ENCODE measurements at places on chromosomes 16 and 17.

GRCh38 chr16:77297996-77298395, 98.8 kb downstream of the SYCE1L start:
- no peak for DNase-seq

DNA sequence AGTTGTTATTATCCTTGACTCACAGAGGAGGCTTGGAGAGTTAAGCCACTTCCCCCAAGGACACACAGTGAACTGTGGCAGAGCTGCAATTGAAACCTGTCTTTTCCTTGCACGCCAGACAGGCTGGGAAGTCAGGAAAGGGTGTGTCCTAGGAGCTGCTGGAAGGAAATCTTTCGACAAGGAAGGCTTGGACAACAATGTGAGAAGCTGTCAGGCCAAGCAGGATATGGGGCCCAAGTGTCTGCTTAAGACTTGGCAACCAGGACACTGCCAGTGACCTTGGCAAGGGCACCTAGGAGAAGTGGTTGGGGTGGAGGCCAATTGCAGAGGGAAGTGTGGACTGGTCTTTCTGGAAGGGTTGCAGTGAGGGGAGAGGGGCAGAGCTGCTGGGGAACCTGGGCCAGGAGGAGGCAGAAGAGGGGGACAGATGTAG, 2.1 kb upstream of the CAMKK1 start:
- DNase-seq = no peak

DNA sequence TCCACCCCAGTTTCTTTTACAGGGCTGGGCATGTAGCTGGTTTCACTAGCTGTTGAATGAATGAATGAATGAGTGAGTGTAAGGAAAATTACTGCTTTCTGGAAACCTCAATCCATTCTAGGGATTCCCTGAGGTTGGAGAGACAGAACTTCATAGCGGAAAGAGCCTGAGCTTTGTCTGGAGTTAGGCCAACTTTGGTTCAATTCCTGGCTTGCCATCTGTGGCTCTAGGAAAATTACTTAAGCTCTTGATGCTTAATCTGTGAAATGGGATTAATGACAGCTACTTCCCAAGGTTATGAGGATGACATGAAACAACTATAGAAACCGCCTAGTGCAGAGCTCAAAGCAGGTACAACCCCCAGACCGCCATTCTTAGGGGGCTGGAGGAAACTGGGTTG, 76.3 kb upstream of the AXIN2 start:
- DNase-seq = no peak

- DNase-seq = no peak
Observed at GRCh38 chr16:4760221-4760910, 6.6 kb downstream of the ZNF500 start.

- DNase-seq = no peak
Observed at GRCh38 chr17:73342050-73342522, 30.3 kb upstream of the CDC42EP4 start.

DNA sequence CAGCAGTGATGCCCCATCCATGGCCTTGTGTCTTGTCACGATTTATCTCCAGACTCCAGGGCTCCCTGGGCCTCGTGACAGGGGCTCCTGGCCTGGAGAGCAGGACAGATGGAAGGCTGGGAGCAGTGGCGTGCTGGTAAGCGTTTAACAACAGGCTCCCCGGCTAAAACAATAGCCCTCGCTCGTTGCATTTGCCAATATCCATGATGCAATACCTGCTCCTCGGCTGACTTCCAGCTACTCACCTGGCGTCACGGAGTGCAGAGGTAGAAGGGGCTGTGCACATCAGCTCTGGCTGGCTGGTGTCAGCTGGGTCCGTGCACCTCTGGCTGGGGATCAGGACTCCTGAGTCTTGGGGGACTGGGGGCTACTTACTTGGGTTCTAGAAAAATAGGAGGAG, 1.5 kb upstream of the BICDL2 start:
- peak; percentile 23 for DNase-seq

DNA sequence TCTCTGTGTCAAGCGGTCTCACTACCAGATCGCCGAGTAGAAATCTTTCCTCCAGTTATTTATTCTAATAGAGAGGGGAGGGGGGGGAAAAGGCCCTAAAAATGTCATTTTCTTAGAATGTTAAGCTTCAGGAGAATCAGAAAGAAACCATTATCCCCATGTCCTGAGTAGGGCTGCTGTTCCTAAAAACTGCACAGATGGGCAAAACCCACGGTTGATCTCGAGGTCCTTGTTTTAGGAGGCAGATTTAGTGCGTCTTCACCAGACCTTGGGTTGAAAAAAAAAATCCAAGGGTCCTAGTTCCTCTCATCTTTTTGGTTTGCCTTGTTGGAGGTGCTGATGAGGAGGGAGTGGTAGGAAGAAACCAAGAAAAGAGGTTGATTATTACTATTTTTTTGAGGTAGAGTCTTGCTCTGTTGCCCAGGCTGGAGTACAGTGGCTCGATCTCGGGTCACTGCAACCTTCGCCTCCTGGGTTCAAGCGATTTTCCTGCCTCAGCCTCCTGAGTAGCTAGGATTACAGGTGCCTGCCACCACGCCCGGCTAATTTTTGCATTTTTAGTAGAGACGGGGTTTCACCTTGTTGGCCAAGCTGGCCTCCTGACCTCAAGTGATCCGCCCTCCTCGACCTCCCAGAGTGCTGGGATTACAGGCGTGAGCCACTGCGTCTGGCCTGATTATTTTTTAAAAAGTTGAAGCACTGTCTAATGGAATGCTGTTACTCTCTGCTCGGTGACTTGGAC, 1.4 kb downstream of the CBFB start:
- no peak for DNase-seq

DNA sequence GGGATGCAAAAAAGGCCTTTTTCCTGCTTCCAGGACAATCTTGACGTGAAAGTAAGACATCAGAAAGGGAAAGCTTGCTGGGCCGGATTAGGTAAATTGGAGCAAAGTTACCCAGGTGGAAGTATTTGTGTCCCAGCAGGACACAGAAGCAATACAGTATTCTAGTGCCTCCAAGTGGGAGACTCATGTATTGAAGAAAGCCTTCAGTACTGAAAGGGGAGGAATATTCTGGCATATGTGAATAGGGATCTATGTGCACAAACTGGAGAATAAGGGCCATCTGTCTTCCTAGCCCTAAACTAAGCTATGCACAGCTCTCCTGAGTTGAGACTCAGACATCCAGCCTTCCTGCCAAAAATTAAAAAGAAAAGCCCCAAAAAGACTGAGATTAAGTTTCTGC, 327.3 kb upstream of the CDH8 start:
- DNase-seq = no peak

All from GM13976 (cell line).